ENCODE measurements at places on chromosomes 1 and 21.

GRCh38 chr1:155064832-155065429 is 1.4 kb downstream of the EFNA4 start:
- no peak for DNase-seq

GRCh38 chr1:234408757-234409156 is 35.5 kb downstream of the COA6 start:
- DNase-seq, result peak; percentile 63

GRCh38 chr1:37167479-37167878 is 133.2 kb upstream of the GRIK3 start:
- no peak for DNase-seq

DNA sequence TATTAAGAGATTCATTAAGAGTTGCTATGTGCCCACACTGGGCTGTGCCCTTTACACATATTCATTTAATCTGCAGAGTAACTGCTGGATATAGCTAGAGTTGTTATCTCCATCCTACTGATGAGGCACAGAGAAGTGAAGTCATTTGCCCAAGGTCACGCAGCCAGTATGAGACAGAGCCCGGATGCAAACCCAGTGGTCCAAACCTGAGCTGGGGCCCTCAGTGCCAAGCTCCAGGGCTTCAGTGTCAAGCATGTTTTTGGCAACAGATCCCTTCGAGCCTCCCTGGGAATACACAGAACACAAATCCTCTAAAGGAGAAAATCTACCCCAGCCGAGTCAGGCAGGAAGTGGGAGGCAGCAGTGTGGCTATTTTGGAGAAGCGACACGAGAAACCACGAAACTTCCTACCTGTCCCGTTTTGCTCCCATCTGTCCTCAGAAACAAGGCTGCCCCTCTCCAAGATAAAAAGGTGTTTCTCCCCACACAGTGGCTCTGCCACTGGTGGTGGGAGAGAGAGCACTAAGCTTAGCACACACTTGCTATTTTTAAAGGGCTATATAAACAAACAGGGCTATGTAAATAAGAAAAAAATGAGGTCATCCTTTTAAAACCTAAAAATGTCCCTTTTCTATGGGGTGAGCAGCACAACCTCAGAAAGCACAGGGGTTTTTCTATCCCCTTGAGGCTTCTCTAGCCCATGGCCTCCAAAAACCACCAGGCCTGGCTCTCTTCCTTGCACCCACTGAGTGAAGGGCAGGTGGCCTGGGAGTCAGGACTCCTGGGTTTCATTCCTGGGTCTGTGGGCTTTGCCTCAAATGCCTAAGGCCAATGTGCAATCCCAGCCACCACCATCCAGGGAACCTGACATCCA is 138.6 kb upstream of the EDN2 start:
- DNase-seq, result no peak

DNA sequence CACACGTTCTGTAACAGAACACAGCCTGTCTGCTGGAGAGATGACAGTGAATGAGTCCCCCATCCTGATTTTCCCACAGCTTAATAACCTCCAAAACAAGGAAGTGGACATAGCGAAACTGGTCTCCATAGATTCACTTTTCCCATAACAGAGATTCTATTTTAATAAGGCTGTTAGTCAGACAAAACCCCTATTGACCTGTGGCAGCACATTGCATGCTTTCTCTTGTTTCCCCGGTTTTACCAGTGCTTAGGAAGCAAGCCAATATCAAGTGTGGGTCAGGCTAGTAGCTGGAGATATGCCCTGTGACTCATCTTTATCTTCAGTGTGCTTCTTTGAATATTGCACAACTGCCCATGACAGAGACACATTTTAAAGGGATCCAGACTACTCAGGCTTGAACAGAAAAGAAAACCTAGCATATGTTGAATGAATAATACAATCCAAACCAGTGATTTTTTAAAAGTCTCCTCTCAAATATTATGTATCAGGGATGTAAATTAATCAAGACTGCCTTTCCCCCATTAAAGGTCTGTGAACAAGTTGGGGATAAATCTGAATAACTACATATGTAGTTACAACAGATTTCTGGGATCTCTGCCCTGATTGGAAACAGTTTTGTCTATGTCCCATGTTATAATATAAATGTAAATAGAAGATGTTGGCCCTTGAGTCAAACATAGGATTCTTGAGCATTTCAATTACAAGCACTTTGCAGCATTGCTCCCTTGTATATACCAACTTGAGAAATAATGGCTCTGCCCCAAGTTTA is 11.9 kb upstream of the CLDN8 start:
- no peak for DNase-seq

Measured in activated CD4-positive, alpha-beta T cell treated with anti-CD3 and anti-CD28 coated beads, Interleukin-2, Interleukin-4, amounts not matched to agents 100 ng/mL and 50 ng/mL, durations not matched to agents 16 hours and 8 hours (primary cell).